Femur (tissue), 1 donor: ENCODE measurements at places on chromosomes 11 and 22.
A peak's percentile ranks its signal among the peaks of the same experiment; 100 is the strongest.

DNA sequence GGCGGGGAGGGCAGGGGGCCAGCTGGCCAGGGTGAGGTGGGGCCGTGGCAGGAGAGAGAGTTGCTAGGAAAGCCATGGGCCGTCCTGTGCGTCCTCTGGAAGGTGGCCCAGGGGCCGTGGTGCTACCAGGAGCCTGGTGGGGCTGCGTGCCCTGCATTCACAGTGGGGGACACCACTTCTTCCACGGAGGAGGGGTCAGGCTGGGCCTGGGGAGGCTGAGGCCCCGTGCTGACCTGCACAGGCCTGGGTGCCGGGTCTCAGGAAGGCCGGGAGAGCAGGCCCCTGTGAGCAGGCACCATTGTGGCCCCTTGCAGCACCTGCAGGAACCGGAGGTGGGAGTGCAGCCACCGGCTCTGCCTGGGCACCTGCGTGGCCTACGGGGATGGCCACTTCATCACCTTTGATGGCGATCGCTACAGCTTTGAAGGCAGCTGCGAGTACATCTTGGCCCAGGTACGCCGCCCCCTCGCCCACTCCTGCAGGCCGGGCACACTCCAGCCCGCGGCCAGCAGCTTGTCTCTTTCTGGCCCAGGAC is 12.0 kb downstream of the MUC5B start:
- DNase-seq, result peak; percentile 10

DNA sequence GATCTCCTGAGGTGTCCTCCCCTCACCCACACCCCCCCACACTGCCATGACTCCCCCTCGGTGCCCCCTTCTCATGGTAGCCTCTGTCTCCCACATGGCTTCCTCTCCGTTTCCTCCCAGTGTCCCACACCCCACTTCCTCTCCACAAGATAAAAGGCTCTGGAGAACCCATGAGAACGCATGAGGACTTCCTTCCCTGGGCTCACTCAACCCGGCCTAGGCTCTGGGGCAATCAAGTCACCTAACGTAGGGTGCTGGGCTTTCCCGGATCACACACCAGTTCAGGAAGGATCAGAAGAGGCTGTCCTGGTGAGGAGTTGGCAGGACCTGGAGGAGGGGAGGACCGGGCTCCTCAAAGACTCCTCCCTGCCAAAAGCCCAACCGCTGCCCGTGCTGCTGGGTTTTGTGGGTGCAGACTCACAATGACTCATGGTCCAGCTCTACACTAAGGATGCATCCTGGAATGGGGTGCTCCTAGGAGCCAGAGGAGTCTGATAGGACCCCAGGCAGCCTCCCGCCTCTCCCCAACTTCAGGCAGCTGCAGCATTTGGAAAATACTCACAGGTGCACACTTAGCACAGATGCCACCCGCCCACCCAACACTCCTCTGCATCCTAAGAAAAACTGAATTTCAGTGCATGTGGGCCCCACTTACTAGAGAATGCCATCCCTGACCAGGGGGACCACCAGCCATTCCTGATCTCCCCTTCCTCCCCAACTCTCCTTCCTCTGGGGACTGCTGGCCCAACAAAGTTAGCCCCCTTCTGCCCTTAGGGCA is 21.0 kb downstream of the SLC22A12 start:
- no peak for DNase-seq

DNA sequence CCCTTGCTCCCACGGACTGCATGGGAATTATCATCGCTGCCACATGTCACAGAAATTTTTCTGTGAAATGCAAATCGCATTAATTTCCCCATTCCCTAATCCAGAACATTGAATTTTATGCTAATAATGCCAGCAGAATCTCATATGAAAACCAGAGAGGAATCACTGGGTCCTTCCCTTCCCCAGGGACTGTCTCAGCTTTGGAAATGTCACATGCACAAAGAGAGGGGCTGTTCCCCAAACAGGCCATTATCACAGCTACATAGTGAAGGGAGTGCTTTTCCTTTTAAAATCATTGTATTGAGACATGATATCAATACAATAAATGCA is 954.5 kb downstream of the BRD1 start:
- no peak for DNase-seq

DNA sequence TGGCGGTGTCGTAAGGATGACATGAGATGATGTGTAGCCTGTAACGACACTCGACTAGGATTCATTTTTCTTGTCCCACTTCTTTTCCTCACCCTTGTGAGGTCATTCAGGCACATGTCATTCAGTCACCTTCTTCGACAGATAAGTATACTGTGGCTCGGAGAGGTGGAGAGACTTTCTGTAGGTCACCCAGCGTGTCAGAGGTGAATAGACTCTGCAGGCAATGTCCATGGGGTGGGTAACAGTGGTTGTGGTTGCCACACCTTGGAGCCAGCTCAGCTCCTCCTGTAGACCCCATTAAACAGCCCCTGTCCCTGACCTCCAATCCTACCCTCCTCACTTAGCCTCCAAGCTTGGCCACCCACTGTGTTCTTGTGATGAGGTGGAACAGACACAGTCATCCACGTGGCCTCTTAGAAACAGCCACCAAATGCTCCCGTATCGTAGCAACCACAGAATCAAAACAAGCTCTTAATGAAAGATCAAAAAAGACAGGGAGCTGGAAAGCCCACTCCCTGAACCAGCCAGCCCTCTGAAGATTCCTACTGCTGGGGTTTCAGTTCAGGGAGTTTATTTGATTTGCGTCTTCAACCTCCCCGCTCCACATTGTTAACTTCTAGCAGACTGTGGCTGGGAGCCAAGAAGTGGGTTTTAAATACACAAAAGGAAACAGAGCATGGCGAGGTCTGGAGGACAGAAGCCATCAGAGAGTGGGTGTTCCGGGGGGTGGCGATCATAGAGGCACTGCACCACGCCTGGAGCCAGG is 89.0 kb upstream of the GRK3 start:
- DNase-seq, result peak; percentile 58

- no peak for DNase-seq
Observed at GRCh38 chr11:126594921-126595367, 239.5 kb downstream of the ST3GAL4 start.

- DNase-seq, result no peak
Observed at GRCh38 chr22:42617155-42617983, 2.7 kb upstream of the POLDIP3 start.

- DNase-seq, result no peak
Observed at GRCh38 chr11:73019449-73019848, 122.7 kb downstream of the FCHSD2 start.

DNA sequence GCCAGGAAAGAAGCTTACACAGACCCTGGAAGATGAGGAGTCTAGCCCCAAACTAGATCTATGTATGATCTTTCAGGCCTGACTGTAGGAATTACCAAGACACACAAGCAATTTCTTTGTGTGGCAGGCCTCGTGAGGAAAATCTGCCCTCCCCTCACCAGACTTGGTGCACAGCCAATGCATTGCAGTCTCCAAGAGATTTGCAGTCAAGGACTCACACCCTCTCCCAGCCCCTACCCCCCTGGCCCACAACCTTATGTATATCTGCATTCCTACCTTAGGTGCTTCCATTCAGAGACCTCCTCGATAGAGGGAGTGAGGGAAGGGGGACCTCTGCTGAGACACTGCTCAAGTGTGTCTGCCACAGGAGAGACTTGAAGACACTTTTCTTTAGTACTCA is 9.8 kb downstream of the OR8B12 start:
- no peak for DNase-seq

- no peak for DNase-seq
Observed at GRCh38 chr11:18650859-18651557, 16.9 kb upstream of the SPTY2D1 start.

DNA sequence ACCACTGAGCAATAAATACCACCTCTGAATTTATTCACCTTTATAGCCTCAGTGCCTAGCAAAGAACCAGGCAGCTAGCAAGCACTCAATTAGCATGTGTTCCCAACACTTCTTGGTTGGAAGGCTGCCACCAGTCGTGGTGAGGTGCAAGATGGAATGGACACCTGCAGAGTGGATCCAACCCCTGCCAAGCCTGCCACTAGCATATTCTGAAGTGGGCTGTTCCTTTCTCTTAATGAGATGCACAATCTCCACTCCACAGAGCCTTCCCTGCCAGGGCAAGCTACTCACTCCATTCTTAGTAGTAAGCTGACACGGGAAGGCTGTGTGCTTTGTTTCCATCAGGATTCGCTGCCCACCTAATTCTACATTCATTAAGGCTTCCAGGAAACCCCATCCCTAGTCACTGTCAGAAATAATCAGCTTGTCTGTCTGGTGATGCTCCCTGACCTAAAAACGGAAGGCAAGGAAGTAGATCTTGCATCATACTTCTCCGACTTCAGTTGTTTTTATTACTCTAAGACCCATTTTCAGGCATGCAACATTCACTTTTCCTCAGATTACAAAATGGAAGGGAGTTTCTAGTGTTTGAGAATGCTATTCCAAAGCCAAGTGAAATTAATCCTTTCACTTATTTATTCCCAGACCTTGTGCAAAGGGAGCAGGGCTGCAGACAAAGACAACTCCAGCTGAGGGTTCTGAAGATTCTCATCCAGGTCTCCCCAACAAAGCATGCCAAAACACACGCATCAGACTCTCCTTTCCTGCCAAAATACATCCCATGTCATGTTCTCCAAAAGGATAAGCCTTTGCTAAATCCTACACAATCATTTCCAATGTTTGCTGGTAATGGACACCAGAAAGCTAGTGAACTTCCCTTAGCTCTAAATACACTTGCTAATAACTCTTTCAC is 128.0 kb downstream of the TENM4 start:
- no peak for DNase-seq

DNA sequence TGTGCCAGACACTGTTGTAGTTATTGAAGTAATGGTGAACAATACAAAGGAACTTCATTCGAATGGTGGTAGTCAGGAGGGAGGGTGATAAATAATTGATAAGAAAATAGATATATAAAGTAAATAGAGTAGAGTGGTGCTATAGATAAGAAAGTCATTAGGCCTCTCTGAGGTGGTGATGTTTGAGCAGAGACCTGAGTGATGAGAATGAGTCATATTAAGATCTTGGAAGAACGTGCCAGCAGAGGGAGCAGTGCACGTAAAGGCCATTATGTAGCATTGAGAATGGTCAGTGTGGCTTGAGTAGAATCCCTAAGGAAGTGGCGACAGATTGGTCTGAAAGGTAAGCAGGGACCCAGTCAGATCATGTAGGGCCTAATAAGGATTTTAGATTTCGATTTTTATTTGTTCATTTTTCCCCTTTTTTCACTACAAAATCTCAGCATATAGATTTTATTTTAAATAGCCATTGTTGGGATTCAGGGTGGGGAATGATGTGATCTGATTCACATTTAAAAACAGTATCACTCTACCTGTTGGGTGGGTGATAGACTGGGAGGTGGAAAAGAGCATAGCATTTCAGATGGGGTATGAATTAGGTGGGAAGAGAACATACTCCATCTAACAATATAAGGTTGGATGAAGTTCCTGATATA is 44.7 kb downstream of the CCDC90B start:
- peak; percentile 30 for DNase-seq

- DNase-seq, result no peak
Observed at GRCh38 chr11:6733326-6734275, 38.2 kb downstream of the OR2AG2 start.

- no peak for DNase-seq
Observed at GRCh38 chr11:10197091-10197490, 96.9 kb downstream of the SBF2 start.

- DNase-seq, result peak; percentile 46
Observed at GRCh38 chr22:33920197-33920540, at the start of gene LARGE1. LARGE1 (minus strand) TSS chr22:33920476.

DNA sequence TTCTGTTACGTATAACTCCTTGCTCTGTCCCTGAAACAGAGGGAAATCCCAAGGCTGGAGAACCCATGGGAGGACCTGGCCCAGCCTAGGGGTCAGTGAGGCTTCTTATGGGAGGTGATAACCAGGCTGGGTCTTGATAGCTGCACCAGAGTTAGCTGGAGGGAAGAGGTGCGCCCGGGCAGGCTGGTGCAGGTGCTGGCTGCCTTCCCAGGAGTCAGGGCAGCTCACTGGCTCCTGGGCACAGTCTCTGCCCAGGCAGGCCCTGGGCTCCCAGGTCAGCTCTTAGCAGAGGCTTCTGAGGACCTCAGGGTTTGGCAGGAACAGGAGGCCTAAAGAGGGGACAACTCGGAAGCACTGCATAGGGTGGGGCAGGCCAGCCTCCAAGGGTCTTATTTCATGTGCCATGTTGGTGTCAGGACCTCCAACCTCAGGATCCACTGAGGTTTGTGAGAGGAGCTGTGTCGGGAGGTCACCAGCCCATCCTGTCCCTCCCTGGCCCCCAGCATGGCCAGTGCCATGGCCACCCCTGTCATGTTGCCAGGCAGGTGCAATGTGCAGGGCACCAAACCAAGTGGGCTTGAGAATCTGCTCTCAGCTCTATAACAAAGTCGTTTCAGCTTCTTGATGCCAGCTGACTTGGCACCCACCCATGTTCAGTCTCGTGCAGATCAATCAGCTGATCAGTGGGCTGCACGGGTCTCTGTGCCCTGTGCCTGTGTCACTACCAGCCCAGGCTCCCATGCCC is 20.5 kb upstream of the CELSR1 start:
- DNase-seq, result no peak

DNA sequence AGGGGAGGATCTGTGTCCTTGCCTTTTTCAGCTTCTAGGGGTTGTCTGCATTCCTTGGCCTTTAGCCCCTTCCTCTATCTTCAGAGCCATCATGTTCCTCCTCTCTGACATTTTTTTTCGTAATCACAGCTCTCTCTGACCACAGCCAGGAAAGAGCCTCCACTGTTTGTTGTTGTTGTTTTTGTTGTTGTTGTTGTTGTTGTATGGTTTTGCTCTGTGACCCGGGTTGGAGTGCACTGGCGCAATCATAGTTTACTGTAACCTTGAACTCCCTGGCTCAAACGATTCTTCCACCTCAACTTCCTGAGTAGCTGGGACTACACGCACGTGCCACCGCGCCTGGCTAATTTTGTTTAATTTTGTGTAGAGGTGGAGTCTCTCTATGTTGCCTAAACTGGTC is 55.3 kb upstream of the KCNQ1OT1 start:
- DNase-seq, result no peak

GRCh38 chr22:40525250-40525884 is 111.2 kb downstream of the MRTFA start:
- peak; percentile 59 for DNase-seq

DNA sequence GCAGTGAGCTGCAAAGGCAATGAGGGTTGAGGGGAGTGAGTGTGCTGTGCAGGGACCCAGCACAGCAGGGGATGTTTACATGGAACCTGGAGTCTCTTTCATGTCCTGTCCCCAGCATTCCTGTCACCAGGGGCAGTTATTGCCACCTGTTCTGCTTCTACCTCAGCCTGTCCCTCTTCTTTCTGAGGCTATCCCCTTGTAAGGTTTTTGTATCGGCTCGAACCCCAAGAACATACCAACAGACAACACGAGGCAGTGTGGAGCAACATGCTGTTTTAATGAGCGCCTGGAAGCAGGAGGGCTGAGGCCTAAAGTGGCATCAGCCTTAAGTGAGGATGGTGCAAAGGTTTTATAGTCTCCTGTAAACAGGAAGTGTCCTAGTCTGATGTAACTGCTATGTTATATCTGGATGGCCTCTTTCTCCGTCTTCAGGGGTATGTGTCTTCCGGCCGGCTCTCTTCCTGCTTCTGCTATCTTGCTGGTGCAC is 3.9 kb downstream of the SCGB2A2 start:
- DNase-seq, result no peak
